Activated CD8-positive, alpha-beta T cell treated with anti-CD3 and anti-CD28 coated beads, Interleukin-2, amount 10 ng/mL, durations not matched to agents 7 days and 5 days (primary cell): ENCODE measurements at places on chromosomes 6 and 20. TPM values are rescaled to one million over a fixed set of nuclear protein-coding genes. Genes with fewer than 3 reads are reported as not detected.

Gene C6orf141
- 0.26 TPM for total RNA-seq

Gene RAET1G
- not detected for total RNA-seq

DNA sequence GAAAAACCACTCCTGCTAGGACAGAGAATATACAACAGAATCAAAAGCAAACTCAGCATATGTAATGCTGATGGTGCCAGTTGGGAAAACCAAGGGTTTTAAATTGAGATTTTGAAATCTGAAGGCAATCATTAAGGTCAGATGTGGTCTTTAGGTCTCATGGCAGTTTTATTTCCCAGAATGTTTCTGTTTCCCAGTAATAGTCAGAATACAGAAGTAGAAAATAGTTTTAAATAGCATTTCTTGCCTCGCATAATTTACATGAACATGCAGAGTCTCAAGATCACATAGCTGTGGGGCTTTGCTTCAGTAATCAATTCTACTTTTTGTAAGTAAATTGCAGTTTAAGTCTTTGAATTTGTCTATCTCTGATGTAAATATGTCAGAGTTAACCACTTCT is 58.1 kb downstream of the RNF144B start:
- no peaks in the 10 kb centered on the region for H3K4me1 ChIP-seq
- DNase-seq, result no peak
- no peaks in the 10 kb centered on the region for H3K36me3 ChIP-seq
- H3K27ac ChIP-seq, result no peak overlapping the region

DNA sequence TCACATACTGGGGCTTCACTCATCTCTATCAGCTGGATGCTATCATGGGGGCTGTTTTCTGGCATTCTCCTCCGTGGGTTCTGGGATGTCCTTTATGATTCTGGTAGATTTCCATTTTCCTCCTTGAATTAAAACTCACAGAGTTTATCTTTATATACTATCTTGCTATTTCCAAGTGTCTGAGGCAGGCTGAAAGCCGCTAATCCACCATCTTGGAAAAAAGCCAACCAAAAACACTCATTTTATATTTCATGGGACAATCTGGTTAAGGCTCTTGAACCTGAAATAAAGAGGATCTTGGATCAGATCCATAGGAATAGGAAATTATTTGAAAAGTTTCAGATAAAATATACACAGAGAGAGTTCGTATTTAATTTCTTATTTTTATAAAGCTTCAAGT is 86.0 kb downstream of the AFG1L start:
- H3K36me3 ChIP-seq, result peaks cover 5% of the 10 kb centered on the region
- H3K27me3 ChIP-seq, result no peaks in the 10 kb centered on the region
- no peaks in the 10 kb centered on the region for H3K4me1 ChIP-seq
- H3K4me3 ChIP-seq, result no peak overlapping the region
- no peak for DNase-seq
